ENCODE measurements at places on chromosomes 4 and X. TPM values are rescaled to one million over a fixed set of nuclear protein-coding genes. Genes with fewer than 3 reads are reported as not detected.
A peak's percentile ranks its signal among the peaks of the same experiment; 100 is the strongest.

FOXP3 gene
- total RNA-seq: 0.39 TPM

NPY5R gene
- 4.5 TPM for total RNA-seq

- DNase-seq: no peak
- H3K27me3 ChIP-seq: no peaks in the 10 kb centered on the region
- H3K27ac ChIP-seq: no peak overlapping the region
- no peak overlapping the region for H3K4me3 ChIP-seq
- H3K36me3 ChIP-seq: no peaks in the 10 kb centered on the region
These were observed 364.3 kb downstream of the FBXW7 start for GRCh38 chr4:152171556-152171955.

CSAG2 gene
- total RNA-seq: not detected

- DNase-seq: no peak
- 0 out of 2 replicates have a peak, but pooled peaks cover 6% of the 10 kb centered on the region for H3K36me3 ChIP-seq
- no peak overlapping the region for H3K27ac ChIP-seq
- H3K4me3 ChIP-seq: no peak overlapping the region
These were observed 113.0 kb downstream of the ARX start for GRCh38 chrX:24902806-24903205.

CACNA1F gene
- total RNA-seq: 2.7 TPM

GRCh38 chrX:113033966-113034680 lies 193.5 kb upstream of the AMOT start:
- no peak for DNase-seq
- no peaks in the 10 kb centered on the region for H3K36me3 ChIP-seq
- no peak overlapping the region for H3K27ac ChIP-seq
- H3K27me3 ChIP-seq: no peaks in the 10 kb centered on the region
- H3K4me3 ChIP-seq: no peak overlapping the region

PJA1 gene
- 39.9 TPM for total RNA-seq

- peaks cover 48% of the 10 kb centered on the region for H3K4me1 ChIP-seq
- no peak overlapping the region for H3K27ac ChIP-seq
- peak overlapping the region; percentile 78 for H3K4me3 ChIP-seq
- DNase-seq: peak; percentile 40
- H3K36me3 ChIP-seq: peaks cover 42% of the 10 kb centered on the region
- H3K27me3 ChIP-seq: peaks cover 10% of the 10 kb centered on the region
These were observed 691 bp upstream of the USP46 start for GRCh38 chr4:52659722-52660261.

DNA sequence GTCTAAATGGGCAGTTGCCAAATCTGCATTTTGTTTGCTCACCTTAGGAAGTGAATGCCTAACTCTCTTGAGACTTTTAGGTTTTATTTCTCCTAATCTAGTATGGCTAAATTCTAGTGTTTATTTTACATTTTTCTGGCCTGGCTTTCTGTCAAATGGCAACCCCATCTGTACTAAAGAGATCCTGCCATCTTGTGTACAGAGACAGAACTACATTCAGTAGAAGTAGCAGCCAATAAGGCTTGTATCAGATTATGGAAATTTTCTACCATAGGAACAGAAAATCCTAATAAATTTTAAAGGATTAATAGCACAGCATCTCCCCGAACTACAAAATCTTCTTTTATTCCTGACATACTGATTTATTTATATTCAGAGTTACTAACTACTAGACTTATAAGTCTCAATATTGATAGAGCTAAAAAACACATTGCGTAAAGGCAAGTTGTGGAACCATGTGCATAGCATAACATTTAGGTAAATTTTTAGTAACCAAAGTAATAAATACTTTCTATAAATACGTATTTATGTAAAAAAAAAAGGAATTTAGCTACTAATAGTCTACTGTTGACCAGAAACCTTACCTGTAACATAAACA lies 45.5 kb downstream of the TMEM144 start:
- no peak for DNase-seq
- peaks cover 25% of the 10 kb centered on the region for H3K4me1 ChIP-seq
- H3K4me3 ChIP-seq: no peak overlapping the region
- no peaks in the 10 kb centered on the region for H3K27me3 ChIP-seq
- no peak overlapping the region for H3K27ac ChIP-seq
- no peaks in the 10 kb centered on the region for H3K36me3 ChIP-seq

GRCh38 chr4:48261281-48261680 lies 8.4 kb downstream of the TEC start:
- H3K27me3 ChIP-seq: no peaks in the 10 kb centered on the region
- H3K4me1 ChIP-seq: peaks cover 9% of the 10 kb centered on the region
- DNase-seq: no peak
- no peak overlapping the region for H3K4me3 ChIP-seq
- peaks cover 8% of the 10 kb centered on the region for H3K36me3 ChIP-seq

All from WTC11 (cell line).